A549 treated with RU486 at 1 μM for 4 hours (cell line): ENCODE measurements at places on chromosomes 12 and 14. TPM values are rescaled to one million over a fixed set of nuclear protein-coding genes. Genes with fewer than 3 reads are reported as not detected.

NPAS3 gene
- not detected in 5 replicates for total RNA-seq

PELI2 gene
- total RNA-seq: 0.32 to 2.5 TPM (median 1.3 TPM) in 5 replicates

OR4K13 gene
- total RNA-seq: not detected in 5 replicates

KRT6C gene
- total RNA-seq: not detected in 5 replicates

KERA gene
- total RNA-seq: not detected in 5 replicates

SPIC gene
- total RNA-seq: not detected in 5 replicates

CD163 gene
- not detected in 5 replicates for total RNA-seq

TIGAR gene
- total RNA-seq: 37.8 to 45.0 TPM (median 42.1 TPM) in 5 replicates

GNB3 gene
- total RNA-seq: 1.0 to 3.0 TPM (median 1.9 TPM) in 5 replicates

SLC5A8 gene
- total RNA-seq: not detected in 5 replicates

WIF1 gene
- not detected in 5 replicates for total RNA-seq

OXA1L gene
- total RNA-seq: 147 to 168 TPM (median 162 TPM) in 5 replicates

ZBTB39 gene
- 4.4 to 6.0 TPM (median 5.7 TPM) in 5 replicates for total RNA-seq

RGS6 gene
- total RNA-seq: not detected in 5 replicates

ATG2B gene
- total RNA-seq: 7.9 to 11.5 TPM (median 8.3 TPM) in 5 replicates

CAMKK2 gene
- 17.3 to 27.3 TPM (median 25.2 TPM) in 5 replicates for total RNA-seq

ATXN2 gene
- total RNA-seq: 37.2 to 51.5 TPM (median 47.8 TPM) in 5 replicates

GALNT16 gene
- 2.2 to 4.3 TPM (median 3.8 TPM) in 5 replicates for total RNA-seq

CRIP1 gene
- 1,579 to 1,853 TPM (median 1,750 TPM) in 5 replicates for total RNA-seq
